ENCODE measurements at places on chromosomes 1 and 21.
A peak's percentile ranks its signal among the peaks of the same experiment; 100 is the strongest.

- peak; percentile 71 for DNase-seq
Measured at GRCh38 chr1:12541274-12542137, 76.5 kb downstream of the DHRS3 start.

GRCh38 chr1:164607351-164607750 lies 48.4 kb downstream of the PBX1 start:
- DNase-seq: no peak

DNA sequence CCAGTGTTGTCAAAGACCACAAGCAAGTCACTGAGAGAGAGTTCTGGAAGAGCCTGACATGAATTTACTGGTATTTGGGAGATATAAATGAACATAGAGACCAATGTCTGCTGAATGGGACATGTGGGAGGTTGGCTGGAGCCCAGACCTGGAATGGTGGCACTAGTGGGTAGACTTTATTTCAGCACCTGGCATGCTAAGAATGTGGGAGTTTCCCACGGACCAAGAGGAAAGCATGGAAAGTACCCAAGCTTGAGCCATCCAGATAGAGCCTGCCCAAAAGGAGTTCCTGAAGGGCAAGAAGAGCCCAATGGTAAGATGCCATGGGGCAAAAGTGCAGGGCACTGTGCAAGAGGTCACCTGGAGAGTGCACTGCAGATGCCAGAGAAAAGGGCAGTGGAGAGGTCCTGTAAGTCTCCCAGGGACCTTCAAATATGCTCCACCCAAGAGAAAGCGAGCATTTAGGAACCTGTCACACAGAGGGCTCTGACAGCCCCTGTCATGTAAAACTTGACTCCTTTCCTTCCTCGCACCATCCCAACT lies 8.1 kb upstream of the ZNF687 start:
- DNase-seq: no peak

GRCh38 chr1:162677607-162678371 lies 45.5 kb downstream of the DDR2 start:
- no peak for DNase-seq

GRCh38 chr1:172326136-172326535 lies 94.3 kb upstream of the C1orf105 start:
- no peak for DNase-seq

GRCh38 chr1:168298446-168298845 lies 17.8 kb downstream of the TBX19 start:
- DNase-seq: no peak

All from cardiac fibroblast (primary cell).